ENCODE measurements at places on chromosomes 2 and 18.

- no peak for DNase-seq
Measured at GRCh38 chr2:166118180-166118579, 9.6 kb downstream of the SCN1A start.

DNA sequence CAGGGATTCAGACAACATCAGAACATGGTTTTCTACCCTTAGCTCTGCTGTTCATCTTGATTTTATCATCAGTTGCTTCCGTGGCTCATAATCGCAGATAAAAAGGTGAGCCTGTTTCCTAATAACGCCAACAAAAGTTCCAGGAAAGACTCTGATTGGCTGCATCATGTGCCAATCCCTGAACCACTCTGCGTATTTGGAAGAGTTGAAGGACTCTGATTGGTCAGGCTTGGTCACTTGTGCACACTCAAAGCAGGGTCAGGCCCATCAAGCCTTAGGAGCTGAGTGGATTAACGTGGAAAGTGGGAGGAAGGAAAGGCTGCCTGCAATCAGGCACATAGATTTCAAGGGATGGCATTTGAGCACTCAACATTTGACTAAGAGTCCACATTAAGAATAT is 11.4 kb downstream of the TXNDC2 start:
- no peak for DNase-seq

DNA sequence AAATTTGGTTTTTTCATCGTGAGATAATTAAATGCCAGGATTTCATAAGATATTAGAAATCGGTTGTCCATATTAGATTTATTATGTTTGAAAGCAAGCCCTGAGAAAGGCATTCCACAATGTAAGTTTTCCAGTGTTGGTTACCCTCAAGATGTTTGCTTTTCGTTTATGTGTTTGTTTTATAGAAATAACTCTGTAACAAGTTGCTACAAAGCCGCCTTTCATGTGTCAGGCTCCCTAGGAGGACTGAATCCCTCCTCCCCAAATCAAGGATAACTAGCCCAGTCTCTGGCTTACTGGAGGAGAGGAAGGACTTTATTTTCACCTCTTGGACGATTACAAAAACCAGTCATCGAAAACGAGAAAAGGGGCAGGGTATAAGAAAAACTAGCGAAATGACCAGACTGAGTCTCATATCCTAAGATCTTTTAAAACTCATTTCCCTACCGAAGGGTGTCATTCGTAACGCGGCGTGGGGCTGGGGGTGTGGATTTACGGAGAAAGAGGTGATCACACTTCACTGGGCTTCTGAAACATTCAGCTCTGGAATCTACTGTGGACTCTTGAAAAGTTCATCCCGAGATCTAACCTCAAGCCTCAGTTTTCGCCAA is 1.0 kb upstream of the PEX13 start:
- no peak for DNase-seq

- DNase-seq, result no peak
Measured at GRCh38 chr2:145040433-145040832, 520.5 kb upstream of the ZEB2 start.

DNA sequence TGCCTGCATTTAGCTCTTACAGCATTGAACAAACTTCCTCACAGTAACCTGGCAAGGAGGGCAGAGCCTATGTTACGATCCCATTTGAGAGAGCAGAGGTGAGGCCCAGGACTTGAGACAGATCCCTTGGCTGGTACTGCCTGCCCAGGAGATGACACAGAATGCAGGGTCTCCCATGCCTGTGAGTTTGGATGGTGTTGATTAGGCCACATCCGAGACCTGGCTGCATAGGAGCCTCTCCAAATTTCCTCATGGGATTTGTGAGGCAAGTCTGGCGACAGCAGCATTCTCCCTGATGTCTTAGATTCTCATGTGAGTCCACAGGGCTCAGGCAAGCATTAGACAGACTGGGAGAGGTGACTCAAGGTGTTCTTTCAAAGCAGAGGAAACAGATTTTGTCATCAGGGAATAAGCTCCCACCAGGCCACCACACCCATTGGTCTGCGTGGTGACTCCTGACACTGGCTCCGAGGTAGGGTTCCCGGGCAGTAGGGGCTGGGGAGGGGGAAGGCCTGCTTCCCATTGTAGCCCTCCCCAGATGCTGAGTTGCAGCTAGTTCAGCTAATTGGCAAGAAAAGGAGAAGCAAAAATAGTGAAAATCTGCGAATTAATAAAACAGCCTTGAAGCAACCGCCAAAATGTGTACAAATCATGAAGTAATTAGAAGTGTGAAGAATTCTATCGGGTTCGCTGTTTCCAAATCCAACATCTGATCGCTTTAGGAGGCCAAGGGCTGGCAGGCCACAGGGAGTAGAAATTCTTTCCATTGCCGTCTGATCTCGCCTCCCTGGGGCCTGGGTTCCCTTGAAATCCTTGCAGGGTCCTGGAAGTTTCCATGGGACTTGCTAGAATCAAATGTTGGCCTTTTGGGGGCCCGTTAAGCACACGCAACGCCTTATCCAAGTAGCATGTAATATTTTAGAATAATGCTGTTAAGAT is 68.0 kb downstream of the MAPK4 start:
- no peak for DNase-seq

- DNase-seq, result no peak
Measured at GRCh38 chr2:2960441-2961133, 417.0 kb downstream of the EIPR1 start.

DNA sequence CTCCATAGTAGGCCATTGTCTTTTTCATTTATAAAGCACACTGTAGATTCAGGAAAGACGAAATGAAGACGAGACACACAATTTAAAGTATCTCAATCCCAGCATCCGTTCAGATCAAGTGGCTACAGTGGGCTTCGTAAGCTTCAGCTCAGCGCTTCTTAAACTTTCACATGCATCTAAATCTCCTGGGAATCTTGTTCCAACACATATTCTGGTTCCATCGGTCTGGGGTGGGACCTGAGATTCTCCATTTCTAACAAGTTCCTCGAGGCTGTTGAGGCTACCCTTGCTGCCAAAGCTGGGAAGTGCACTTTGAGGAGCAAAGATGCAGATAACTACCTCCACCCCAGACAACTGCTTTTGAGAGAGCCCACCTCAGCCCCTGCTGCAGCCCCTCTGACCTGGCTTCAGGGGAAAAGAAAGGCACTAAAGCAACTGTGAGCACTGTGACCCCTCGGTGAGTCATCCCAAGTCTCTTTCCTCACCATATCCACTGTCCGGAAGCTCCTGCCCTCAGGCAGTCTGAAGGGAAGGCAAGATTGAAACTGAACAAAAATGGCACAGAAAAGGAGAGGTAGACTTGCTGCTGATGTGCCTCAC is 201.1 kb upstream of the FBXO11 start:
- no peak for DNase-seq

- DNase-seq, result no peak
Measured at GRCh38 chr2:157901325-157901724, 25.2 kb upstream of the ACVR1 start.

DNA sequence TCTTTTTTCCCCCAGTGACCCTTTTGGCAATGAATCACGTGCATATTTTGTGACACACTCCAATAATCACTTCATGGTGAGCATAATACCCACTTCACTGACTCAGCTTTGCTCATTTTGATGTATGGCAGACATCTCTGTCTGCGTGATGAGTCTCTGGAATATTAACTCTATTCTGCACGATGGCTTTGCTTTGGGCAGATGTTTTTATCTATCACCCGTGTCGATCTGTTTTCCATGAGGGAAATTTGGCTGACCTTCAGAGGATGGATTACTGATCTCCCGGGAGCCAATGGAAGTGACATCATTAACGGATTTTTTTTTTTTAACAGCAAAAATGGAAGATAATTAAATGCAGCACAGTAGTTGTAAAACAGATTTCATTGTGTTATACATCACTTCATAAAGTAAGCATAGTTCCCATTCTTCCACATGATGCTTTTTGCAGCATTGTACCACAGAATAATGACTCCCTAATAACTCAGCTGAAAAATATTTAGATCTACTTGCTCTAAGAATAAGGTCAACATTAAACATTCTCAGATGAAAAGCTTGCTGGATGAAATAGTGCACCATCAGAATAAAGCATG is 29.8 kb downstream of the CDC42EP3 start:
- no peak for DNase-seq

DNA sequence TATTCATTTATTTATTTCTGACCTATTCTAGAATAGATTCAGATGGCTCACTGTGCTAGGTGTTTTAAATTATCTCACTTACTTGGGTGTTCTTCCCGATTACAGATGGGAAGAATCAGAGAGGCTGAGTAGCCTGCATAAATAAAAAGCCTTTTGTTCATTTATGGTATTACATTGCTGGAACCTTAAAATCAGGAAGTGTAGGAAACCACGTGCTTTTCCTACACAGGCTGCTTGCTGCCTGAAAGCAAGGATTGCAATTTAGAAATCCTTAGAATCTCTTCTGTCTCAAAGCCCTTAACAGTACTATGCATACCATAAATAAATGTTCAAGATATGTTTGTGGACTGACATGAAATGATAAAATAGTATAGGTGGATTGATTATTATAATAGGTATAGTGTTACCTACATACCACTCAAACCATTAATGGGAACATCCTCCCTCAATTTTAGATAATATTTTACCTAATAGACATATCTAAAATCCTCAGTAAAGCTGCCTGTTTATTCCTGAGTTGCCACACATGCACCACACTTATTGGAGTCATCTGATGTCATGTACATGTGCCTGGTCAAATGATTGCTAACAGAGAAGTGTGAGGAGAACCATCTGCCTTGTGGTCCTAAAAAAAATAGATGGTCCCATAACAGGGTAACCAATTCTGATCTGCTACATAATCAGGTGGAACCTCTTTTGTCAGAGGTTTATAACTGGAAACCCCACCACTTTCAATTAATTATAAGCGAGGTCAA is 73.5 kb upstream of the C2orf15 start:
- DNase-seq, result no peak

GRCh38 chr2:238439917-238440316 is 13.2 kb downstream of the ASB1 start:
- DNase-seq, result no peak
